ENCODE measurements at places on chromosomes 6 and 20.

DNA sequence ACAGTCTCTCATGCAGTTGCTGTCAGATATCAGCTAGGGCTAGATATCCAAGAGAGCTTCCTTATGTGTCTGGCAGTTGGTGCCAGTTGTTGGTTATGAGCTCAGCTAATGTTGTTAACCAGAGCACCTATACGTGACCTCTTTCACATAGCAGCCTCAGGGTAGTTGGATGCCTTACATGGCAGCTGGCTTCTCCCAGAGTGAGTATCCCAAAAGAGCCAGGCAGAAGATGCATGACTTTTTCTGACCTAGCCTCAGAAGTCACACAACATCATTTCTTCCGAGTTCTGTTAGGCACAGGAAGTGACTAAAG lies 175.7 kb downstream of the VEGFA start:
- no peak for DNase-seq

DNA sequence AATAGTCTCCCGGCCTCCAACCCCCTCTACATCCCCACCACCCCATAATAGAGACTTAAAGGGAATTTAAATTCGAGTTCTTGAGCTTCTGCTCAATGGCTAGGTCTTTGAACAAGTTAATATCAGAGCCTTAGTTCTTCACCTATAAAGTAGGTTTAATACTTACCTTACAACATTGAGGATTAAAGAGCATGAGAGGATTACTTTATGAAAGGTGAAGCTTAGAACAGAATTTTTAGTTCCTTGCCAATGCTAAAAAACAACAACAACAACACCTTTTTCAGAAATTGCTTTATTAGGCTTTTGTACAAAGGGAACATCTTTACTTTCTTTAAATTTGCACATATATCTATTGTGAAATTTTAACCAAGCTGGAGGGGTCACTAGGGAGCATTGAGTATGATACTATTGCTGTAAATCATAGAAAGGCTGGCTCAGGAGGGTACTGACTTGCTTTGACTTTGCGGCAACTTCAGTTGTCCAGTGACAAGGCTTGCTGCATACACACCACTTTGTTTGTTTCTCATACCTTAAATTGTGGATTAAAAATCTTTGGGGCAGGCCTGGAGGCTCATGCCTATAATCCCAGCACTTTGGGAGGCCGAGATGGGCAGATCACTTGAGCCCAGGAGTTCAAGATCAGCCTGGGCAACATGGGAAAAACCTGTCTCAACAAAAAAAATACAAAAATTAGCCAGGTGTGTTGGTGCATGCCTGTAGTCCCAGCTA lies 9.7 kb downstream of the TOP1 start:
- no peak for DNase-seq

GRCh38 chr6:139343052-139343750 lies 31.2 kb downstream of the CITED2 start:
- no peak for DNase-seq

GRCh38 chr20:43460172-43460829 lies 2.6 kb downstream of the SRSF6 start:
- no peak for DNase-seq

DNA sequence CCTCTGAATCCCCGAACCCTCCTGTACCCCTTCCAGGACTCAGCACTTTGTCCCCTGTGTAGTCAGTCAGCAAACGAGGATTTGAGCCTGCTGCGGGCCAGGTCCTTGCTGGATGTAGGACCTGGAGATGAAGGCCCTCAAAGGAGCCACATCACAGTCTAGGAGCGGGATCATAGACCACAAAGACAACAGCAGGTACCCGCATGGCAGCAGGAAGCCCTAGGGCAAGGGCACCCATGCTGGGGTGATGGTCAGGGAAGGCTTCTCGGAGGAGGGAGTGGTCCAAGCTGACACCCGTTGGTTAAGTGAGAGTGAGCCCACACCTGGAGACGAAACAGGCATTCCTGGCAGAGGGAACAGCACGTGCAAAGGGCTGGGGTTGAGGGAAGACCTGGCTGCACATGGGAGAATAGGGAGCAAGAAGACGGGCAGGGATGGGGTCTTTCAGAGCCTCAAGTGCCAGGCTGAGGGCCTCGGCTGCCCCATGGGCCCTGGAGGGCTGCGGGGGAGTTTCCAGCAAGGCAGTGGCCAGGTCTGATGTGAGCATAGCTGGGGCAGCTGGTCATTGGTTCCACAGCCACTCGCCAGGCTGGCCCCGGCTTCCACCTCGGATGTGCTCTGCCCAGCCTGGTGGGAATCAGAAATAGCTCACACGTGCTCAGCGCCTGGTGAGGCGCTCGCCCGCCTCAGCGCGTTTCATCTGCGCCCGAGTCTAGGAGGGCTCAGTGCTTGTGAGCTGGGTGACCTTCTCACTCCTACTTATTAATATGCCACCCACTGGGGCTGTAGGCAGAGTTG lies 15.0 kb downstream of the DLGAP4 start:
- no peak for DNase-seq

DNA sequence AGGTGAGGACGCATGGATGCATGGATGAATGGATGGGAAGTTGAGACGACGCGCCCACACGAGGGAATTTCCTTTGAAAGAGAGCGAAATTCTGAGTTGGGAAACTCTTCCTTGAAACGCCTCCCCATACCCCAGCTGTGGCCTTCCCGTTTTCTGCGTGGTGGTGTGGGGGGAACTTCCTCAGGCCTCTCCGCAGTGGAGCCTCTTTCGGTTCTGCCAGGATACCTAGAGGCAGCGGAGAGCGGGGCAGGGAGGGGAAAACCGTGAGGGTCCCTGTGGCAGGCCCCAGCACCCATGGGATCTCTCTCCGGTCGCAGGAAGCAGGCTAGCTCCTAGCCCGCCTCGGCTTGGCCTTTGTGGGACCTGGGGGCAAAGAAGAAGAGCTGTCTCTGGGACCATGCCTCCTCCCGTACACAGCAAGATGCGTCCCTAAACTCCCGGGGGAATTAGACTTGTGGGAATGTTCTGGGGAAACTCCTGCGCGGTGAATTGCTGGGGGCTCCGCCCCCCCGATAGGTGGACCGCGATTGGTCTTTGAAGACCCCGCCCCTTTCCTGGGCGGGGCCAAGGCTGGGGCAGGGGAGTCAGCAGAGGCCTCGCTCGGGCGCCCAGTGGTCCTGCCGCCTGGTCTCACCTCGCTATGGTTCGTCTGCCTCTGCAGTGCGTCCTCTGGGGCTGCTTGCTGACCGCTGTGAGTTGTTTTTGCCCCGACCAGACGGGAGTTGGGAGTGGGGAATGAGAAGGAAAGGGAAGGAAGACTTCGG lies at the start of gene CD40:
Gene CD40, plus strand, starts transcription at position 611 of the 764 bp plus-strand sequence. Its CDS starts 30 bp downstream, at position 641.
- DNase-seq: peak; percentile 93

- no peak for DNase-seq
Measured at GRCh38 chr6:106490030-106490429, 129.5 kb downstream of the CRYBG1 start.

DNA sequence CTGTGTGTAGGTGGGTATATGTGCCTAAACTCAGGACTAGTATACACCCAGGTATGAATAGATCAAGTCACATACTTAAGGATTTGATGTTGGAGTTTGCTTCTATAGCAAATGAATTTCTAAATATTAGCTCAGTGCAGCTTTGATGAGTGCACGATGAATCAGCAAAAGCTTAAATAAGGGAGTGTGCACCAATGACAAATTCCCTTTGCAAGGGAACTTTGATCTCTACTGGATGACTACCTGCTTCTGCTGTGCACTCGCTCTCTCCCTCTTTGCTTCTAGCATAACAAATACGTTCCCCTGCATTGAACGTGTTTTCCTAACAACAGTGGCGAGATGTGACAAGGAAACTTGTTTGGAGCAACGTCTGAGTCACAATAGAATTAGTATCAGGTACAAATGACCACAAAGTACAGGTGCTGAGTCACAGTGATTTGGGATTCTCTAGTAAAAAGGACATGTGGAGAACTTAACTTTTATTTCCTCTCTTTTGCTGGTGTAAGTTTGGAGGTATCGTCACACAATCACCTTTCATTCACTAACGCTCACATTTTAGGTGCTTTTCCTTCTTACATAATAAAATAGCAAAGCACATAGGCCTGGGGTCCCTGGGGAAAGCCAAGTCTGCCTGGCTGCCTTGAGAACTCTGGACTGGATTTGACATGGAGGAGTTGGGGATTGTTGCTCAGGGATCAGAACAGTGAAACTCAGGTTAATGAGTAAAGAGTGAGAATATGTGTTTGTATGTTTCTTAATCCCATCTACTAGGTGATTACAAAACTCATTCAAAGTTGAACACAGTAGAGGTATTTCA lies 49.7 kb downstream of the KLHL31 start:
- DNase-seq: peak; percentile 92

DNA sequence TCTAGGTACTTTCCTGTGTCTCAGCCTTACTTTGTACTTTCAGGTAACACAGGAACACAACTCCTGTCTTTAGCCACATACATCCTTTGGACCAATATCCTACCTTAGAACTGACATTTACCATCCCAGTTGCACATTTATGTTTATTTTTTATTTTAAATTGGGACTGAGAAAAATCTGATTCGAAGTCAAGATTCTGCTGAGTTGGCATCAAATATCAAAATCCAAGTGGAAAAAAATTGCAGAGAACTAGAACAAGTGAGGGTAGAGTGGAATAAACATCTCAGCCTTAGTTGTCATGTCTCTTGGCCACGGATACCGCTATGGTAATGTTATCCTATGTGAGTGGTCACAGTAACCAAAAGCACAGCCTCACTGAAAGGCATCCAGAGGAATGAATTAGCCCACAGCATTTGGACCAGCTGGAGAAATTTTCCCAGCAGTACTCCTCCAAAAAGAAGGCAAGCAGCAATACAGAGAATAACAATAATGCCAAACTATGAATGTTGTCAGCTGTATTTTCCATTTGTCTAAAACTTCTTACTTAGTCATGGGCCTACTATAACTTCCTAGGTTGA lies 17.6 kb upstream of the EYA4 start:
- no peak for DNase-seq

GRCh38 chr20:63711085-63711645 lies 3.3 kb downstream of the ZGPAT start:
- DNase-seq: no peak

DNA sequence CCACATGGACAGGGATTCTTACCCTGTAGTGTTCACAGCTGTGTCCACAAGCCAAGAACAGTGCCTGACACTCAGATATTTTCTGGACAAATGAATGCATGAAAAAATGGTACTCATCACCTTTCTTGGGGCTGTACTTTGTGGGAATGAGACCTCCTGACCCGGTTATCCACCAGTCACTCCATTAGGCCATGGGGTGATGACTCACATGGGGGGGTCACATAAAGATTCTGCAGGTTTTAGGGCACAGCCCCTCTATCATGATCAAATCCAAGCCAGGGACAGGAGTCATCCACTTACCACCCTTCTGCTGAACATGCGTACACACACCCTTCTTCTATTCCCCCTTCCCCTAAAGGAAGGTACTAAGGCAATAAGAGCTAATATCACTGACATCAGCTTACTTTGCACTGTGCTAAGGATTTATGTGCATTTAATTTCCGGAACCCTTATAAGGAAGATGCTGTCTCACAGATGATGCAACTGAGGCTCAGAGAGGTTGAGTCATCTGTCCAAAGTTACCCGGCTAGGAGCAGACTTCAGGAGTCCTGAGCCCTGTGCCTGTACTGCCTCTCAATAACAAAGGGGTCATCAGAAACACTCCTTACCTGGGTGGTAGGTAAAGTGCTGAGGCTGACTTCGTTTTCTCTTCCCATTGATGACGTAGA lies 107.8 kb downstream of the NFATC2 start:
- peak; percentile 91 for DNase-seq

DNA sequence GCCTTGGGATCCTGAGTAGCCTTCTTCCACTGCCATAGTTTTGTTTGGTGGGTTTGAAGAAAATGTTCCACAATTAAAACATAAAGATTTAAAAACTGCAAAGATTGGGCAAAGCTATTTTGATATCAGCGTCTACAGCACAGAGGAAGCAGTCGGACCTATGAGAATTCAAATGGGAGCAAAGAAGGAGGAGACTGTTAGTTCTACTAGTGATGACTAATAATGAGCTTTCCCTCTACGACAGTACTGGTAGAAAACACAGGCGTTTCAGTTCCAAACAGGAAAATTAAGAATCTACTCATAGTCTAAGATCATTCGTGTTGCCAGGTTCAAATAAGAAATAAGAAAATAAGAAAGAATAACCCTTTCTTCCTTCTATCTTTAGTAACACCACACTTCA lies 121.2 kb downstream of the INSM1 start:
- DNase-seq: peak; percentile 14

GRCh38 chr20:1010659-1011058 lies 8.5 kb upstream of the RSPO4 start:
- DNase-seq: no peak

- DNase-seq: no peak
Measured at GRCh38 chr20:20887593-20888265, 175.3 kb upstream of the RALGAPA2 start.

DNA sequence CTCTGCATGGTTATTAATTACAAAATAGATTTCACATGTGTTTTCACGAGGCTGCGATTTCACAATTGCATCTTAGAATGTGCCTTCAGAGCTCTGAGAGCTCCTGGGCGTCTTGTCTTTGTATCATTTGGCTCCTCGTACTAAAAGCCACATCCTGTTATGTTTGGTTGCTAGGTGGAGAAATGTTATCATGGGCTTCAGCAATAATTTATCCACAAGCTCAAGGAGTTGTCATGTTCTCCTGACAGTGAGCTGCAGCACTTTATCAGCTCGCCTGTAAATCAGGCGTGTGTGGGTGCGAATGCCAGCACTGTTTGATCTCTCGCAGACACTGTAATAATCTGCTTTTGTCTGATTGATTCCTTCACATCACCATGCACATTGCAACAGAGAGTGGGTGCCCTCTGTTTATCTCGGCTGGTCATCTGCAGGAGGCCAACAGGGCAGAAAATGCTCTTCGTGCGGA lies 218.6 kb upstream of the ZFP64 start:
- DNase-seq: no peak

DNA sequence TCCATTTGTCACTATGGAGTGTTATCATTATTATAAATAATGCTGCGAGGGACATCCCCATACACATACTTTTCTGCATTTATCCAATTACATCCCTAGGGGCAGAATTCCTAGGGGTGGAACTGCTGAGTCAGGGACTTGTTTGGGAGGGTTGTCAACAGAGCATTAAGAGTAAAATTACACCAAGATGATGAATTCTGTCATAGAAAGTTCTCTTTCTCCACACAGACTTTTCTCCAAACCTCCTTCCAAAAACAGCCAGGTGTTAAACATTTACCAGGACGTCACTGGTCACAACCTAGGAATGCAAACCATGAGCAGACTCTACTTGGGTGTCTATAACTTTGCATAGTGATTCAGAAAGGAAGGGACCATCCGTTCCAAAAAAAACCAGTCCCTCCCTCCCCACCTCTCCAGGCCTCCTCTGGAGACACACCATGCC lies 95.5 kb downstream of the PRND start:
- DNase-seq: peak; percentile 27

- DNase-seq: no peak
Measured at GRCh38 chr6:131931063-131931750, 20.0 kb downstream of the CCN2 start.

DNA sequence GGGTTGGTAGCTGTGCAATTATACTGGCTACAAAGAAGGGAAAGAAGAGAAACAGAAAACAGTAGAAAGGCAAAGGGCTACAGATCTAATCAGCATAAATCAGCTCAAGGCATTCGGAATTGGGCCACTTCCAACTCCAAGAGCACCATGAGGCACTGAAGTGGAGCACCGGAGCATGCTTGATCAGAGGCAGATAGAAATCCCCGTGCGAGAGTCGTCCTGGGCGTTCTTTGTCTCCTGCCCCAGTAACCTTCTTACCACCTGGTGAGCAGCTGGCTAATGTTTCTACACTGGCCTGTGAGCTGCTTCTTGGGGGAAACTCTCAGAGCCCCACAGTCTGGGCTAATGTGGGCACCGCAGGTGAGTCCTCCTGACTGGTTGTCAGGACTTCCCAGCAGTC lies 16.7 kb downstream of the NEDD9 start:
- no peak for DNase-seq

GRCh38 chr6:89763550-89763949 lies 56.0 kb downstream of the MDN1 start:
- DNase-seq: no peak

All from RKO (cell line).